ENCODE measurements at places on chromosomes 6 and 20. TPM values are rescaled to one million over a fixed set of nuclear protein-coding genes. Genes with fewer than 3 reads are reported as not detected.

SPTLC3 gene
- total RNA-seq, result 5.9 TPM

HLA-DPB1 gene
- 29.8 TPM for total RNA-seq

PAX1 gene
- total RNA-seq, result not detected

OLIG3 gene
- not detected for total RNA-seq

ADGRF4 gene
- not detected for total RNA-seq

APMAP gene
- total RNA-seq, result 23.2 TPM

UNC5CL gene
- total RNA-seq, result 0.40 TPM

NKX2-4 gene
- total RNA-seq, result not detected

PROKR2 gene
- not detected for total RNA-seq

GGTLC1 gene
- total RNA-seq, result not detected

ULBP1 gene
- 0.13 TPM for total RNA-seq

TUBB2B gene
- 1.3 TPM for total RNA-seq

FUT9 gene
- not detected for total RNA-seq

MYLK2 gene
- 0.19 TPM for total RNA-seq

RBPJL gene
- not detected for total RNA-seq

PGM3 gene
- total RNA-seq, result 12.0 TPM

NRN1 gene
- total RNA-seq, result 12.6 TPM

TGM3 gene
- not detected for total RNA-seq

MED20 gene
- total RNA-seq, result 19.8 TPM

GLP1R gene
- 6.5 TPM for total RNA-seq

GRM1 gene
- 2.2 TPM for total RNA-seq
